ENCODE measurements at places on chromosomes 5 and 9. TPM values are rescaled to one million over a fixed set of nuclear protein-coding genes. Genes with fewer than 3 reads are reported as not detected.

Gene PTGES
- 56.2 TPM for total RNA-seq

Gene NIPAL4
- not detected for total RNA-seq

Gene FSD1L
- total RNA-seq, result 6.2 TPM

Gene OMD
- total RNA-seq, result 0.20 TPM

Gene CA9
- 1.1 TPM for total RNA-seq

All from subcutaneous preadipocyte (primary cell).